Fibroblast of skin of left quadriceps (primary cell): ENCODE measurements at places on chromosomes 12 and 14.

- DNase-seq = no peak
Measured at GRCh38 chr14:71143381-71144290, 236.4 kb downstream of the PCNX1 start.

- peak; percentile 23 for DNase-seq
Measured at GRCh38 chr14:66624336-66624937, 116.5 kb downstream of the GPHN start.

GRCh38 chr12:105921872-105922669, 216.7 kb downstream of the NUAK1 start:
- DNase-seq = no peak

DNA sequence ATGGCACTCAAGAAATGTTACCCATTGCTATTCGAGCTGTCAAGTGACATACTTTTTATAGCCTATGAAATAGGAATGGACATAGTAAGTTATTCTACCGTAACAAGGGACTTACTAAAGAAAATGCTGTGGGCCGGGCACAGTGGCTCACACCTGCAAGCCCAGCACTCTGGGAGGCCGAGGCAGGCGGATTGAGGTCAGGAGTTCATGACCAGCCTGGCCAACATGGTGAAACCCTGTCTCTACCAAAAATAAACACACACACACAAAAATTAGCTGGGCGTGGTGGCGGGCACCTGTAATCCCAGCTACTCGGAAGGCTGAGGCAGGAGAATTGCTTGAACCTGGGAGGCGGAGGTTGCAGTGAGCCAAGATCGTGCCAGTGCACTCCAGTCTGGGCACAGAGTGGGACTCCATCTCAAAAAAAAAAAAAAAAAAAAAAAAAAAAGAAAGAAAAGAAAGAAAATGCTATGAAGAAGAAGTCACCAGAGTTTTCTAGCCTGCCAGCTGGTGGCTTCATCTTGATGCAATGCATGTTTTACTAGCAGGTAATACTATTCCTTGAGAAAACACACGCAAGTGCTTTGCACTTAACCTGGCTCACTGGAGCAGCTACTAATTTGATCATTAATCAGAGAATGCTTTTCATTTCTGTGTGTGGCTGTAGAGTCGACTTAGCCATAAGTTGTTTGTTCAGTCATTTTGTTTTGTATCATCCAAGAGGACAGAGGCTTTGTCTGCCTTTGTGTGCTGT, 166.7 kb upstream of the MYL2 start:
- DNase-seq = no peak

DNA sequence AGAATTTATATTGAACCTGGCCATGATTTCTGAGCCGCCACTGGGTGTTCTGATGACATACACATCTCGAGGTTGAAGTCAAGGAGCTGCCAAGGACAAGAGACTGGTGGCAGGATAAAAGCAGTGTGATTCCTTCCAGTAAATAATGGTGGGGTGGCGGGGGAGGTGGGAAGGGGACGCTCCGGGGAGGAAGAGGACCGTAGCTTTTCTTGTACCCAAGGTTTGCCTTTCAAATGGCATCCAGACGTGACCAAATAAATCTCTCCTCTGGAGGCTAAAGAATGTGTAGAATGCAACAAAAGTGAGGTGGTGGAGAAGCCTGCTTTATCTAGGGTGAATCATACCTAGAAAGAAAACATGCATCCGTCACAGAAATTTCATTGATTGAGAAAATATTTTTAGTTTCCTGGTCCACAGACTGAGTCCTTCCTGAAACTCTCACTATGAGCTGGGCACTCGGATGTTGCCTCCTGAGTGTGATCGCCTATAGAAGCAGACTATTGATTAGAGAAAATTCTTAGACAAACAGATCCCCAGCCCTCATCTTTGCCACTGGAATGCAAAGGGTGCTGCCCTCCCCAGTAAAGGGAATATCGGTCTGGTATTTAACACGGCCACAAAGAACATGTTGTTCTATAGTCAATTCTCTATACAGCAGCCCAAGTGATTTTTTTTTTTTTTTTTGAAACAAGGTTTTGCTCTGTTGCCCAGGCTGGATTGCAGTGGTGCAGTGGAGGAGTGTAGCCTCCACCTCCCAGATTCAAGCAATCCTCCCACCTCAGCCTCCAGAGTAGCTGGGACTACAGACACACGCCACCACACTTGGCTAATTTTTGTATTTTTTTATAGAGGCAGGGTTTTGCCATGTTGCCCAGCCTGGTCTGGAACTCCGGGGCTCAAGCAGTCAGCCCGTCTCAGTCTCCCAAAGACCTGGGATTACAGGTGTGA, 112.1 kb downstream of the DPF3 start:
- DNase-seq = peak; percentile 69

DNA sequence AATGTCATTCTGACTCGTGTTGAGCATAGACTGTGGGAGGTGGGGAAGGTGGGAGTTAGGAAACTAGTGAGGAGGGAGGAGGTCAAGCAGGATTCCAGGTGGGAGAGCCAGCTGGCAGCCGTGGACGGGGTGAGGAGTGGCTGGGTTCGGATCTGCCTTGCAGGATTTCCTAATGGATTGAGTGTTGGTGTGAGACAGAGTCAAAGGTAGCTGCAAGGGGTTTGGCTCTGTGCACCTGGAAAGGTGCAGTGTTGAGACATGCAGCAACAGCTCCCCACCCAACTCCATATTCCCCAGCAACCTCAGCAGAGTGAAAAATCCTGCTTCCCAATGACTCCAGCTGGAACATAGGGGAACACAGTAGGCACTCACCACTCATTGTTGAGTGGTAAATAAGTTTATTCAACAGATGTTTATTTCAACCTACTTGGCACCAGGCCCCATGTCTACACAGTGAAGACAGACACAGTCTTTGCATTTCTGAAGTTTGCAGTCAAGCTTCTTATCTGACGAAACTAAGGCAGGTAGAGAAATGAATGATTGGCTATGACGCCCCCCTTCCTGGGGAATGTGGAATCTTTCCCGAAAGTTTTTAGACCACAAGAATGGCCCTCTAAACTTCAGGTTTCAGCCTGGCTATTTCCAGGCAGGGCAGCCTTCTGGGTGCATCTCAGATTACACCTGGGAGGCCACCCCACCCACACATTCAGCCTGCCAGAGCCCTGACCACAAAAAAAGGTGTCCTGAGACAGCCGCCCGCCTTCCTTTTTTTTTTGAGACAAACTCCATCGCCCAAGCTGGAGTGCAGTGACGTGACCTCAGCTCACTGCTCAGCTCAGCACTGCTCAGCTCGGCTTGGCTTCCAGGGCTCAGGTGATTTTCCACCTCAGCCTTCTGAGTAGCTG, 37.9 kb upstream of the PLEKHG6 start:
- DNase-seq = no peak

GRCh38 chr14:56244138-56244789, 126.1 kb downstream of the PELI2 start:
- DNase-seq = peak; percentile 88

DNA sequence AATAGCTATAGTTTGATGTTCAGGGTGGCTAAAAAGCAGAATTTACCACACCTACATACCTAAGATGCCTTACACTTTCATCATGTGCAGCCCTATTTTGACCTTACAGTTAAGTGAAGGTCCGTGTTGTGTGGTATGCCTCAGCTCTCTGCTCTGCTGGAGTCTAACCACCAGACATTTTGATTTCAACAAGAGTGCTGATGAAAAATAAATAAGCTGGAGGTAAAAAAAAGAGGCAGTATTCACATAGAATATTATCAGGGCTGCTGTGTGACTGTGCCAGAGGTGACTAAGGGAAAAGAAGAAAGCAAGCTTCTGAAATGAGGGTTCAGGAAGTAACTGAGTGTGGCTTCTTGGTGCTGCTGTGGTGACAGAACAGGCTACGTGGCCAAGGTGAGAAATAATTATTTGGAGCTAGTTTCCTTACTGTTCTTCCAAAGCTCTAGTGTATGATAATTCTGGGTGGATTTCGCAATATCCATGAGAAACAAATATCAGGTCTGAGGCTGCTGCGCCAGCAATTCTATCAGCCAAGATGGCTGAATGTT, 188.8 kb downstream of the STXBP6 start:
- DNase-seq = peak; percentile 26

- DNase-seq = no peak
Measured at GRCh38 chr14:95831468-95831867, 45.2 kb upstream of the TUNAR start.

- DNase-seq = no peak
Measured at GRCh38 chr12:121713257-121713777, 765 bp downstream of the TMEM120B start.

GRCh38 chr14:64610049-64610746, 60.4 kb downstream of the PPP1R36 start:
- DNase-seq = no peak

DNA sequence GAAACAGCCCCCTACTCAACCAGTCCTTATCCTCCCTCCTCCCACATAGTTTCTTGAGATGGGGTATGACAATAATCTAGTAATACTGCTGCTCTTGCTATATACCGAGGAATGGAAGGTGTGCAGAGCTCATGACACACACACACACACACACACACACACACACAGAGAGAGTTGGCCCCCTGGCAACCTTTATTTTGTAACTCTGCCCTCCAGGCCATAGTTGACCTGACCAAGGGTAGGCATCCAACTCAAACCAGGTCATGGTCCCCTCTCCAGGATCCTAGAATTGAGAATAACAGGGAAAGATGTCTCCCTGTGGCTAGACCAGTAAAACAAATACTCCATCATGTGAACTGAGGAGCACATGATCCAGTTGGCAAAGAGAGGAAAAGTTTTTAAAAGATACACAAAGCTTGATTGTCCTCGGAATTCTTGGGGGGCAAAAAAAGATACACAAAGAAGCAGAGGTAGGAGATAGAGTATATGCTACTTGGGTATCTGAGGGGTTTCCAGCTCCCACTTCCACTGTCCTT, 11.3 kb downstream of the ERO1A start:
- DNase-seq = no peak

DNA sequence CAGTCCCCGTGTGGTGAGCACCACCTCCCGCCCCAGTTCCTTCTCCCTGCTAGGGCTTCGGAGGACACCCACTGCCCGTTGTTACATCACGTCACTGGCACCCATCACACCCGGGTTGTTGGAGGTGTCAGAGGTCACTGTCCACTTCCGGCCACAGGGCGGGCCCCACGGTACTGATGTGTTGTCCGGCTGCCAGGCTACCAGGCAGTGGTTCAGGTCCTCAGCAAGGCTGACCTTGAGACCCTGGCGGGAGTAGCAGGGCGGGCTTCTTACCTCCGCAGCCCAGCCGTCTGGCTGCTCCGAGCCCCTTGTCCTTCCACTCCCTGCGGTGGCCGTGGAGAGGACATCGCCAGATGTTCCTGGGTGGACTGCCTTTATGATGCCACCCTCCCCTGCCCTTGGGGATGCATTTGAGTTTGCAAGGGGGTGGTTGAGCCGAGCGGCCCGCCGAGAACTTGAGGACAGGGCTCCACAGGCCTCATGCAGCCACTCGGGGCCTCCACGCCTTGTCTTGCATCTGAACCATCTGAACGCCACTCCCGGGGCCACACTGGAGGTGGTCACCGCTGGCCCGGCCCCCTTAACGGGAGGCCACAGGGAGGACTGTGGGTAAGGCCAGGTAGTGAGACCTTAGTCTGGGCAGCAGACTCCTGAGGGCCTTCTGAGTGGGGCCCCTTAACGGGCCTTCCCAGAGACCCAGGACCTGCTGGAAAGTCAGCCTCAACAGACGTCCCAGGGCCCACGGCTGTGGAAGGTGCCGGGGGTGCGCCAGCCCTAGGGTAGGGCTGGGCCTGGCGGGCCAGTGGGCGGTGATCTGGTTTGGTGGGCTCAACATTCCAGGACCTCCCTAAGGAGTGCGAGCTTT, 27.1 kb upstream of the PLD4 start:
- no peak for DNase-seq

GRCh38 chr12:23005387-23005786, 380.4 kb downstream of the ETNK1 start:
- DNase-seq = no peak

DNA sequence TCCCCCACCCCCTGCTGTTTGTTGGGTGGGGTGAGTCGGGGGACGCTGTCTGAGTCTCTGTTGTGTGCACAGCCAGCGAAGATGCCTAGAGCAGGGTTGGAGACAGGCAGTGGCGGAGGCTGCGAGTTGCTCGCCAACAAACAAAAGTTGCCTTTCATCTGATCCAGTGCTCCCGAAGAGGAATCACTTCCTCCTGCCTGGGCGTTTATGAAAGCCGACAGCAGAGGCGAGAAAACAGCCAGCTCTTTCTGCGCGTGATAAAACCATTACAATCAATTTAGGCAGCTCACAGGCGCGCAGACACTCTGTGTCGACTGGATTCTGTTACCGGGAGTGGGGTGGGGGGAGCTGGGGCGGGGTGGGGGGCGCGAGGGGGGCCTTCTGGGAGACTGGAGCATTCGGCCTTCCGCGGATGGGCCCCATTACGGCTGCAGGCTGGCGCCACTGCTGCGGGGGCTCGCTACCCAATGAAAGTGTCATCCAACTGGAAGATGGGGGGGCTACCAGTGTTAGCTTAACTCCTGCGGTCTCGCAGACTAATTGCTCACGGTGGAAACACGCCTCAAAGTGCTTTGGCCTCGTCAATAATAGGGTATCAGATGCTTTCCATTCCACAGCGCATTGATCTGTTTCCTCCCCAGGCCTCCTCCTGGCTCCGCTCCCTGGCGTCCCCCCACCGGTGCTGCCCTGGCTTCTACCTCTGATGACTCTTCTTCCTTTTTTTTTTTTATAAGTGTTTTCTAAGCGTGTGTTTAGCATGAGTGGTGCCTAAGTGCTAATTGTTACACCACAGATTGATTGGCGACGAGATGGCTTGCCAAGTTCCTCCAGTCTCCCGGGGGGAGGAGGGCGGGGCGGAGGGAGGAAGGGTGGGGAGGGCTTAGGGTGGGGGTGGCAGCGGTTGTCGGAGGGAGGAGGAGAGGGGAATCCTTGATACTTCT, 678.4 kb downstream of the MED13L start:
- DNase-seq = peak; percentile 64

GRCh38 chr12:25054076-25054782, 105.3 kb upstream of the BCAT1 start:
- no peak for DNase-seq

- no peak for DNase-seq
Measured at GRCh38 chr14:104584557-104584956, 5.0 kb downstream of the C14orf180 start.

GRCh38 chr12:13095266-13095995, 8.0 kb downstream of the GSG1 start:
- no peak for DNase-seq

DNA sequence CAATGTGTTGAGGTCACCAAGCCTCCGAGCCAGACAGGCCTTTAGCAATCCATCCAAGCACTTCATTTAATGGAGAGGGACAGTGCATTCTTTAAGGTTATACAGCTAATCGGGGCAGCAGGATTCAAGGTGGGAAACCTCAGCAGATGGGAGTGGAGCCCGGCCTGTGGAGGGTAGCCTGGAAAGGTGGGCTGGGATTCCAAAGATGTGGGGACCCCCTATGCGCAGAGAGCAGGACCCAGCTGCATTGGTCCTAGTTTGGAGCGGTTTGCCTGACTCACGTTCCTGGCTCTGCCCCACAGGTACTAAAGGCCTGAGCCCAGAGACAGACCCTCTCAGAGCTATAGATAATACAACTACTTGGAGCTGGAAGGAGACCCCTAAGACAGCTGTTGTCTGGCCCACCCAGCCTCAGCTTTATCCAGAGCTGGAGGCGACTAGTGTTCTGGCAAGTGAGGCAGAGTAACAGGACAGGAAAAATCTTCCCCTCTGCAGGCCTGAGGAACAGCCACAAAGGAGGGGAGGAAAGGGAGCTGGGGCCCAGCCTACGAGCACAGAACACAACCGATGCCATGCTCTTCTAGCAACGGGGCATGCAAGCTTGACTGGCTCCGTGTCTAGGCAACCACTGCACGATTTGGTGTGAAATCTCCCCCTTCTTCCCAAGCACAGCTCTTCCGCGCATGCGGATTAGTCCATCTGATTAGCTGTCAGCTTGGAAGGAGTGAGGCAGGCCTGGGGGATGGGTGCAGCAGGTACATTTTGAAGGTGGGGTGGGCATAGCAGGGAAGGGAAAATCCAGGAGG, 1.1 kb upstream of the MYH7 start:
- no peak for DNase-seq
